Cardiac muscle cell (in vitro differentiated cells and primary cell): ENCODE measurements at places on chromosomes 4 and X.
A peak's percentile ranks its signal among the peaks of the same experiment; 100 is the strongest.

DNA sequence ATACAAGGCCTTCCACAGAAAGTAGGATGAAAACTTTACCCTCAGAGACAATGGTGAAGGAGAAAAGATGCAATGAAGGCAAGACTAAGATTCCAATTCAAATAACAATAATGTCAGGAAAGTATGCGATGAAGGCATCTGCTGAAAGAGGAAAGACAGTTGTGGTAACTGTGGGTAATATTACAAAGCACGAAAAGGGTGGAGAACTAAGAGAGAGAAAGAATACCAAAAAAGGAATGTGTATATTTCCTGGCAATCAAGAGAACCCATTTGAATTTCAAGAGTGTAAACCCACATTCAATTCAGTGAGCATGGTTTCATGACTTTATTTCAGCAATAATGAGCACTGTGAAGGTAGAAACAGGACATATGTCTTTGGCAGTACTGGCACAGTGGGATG, 225.5 kb downstream of the PALLD start:
- no peak for DNase-seq

- no peak for DNase-seq
These were observed 120.3 kb upstream of the AFF2 start for GRCh38 chrX:148380107-148380506.

GRCh38 chr4:95215991-95216605, 332.7 kb downstream of the UNC5C start:
- DNase-seq = no peak

- peak; percentile 72 for DNase-seq
These were observed 631.5 kb downstream of the RAB28 start for GRCh38 chr4:12852338-12853307.

DNA sequence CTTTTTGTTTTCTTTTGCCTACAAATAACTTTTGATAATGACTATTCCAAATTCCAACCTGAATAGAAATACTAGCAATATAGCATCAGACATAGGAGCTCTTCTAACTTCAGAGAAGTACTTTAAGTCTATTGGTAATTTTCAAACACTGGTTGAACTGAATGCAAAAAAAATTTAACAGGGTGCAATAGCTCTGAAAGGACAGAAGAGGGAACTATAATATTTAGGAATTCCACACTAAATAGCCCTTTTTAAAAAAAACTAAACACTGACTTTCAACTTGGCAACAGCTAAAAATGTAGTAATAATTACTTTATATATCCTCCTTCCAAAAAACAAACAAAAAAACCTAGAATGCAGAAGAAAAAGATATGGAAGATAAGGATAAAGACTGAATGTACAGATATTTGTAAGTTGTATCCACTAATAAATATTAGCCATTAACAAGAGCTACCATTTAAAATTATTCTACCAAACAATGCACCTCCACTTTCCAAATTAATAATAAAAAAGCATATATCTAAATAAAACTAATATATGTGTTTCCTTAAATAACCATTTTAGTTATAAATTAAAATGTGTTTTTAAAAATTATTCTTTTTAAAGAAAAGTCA, 81.4 kb downstream of the FBXW7 start:
- DNase-seq = peak; percentile 51

GRCh38 chrX:28589046-28589445, 1.8 kb downstream of the IL1RAPL1 start:
- DNase-seq = no peak

DNA sequence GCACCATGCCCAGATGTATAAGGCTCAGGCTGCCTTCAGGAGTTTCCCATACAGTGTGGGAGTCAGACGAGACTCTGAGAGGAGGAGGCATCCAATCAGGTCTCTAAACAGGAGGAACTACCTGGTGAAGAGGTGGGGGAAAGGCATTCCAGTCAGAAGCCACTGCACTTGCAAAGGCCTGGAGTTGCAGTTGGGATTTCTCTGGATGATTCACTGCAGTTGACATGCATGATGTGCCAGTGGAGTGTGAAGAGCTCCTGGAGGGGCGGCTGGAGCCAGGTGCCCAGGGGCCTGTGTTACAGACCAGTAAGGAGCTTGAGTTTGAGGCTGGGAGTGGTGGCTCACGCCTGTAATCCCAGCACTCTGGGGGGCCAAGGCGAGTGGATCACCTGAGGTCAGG, 339.1 kb downstream of the ARHGAP10 start:
- DNase-seq = no peak

GRCh38 chr4:27318740-27319139, 458.1 kb downstream of the STIM2 start:
- peak; percentile 3 for DNase-seq

GRCh38 chr4:98996765-98997068, 1.2 kb downstream of the METAP1 start:
- no peak for DNase-seq

- peak; percentile 20 for DNase-seq
These were observed 51.9 kb downstream of the EVC2 start for GRCh38 chr4:5656415-5656814.
